Activated T-cell treated with anti-CD3 and anti-CD28 coated beads, Interleukin-2, amount 50 U/mL, for 4 hours (primary cell): ENCODE measurements at places on chromosomes 3 and 15.

DNA sequence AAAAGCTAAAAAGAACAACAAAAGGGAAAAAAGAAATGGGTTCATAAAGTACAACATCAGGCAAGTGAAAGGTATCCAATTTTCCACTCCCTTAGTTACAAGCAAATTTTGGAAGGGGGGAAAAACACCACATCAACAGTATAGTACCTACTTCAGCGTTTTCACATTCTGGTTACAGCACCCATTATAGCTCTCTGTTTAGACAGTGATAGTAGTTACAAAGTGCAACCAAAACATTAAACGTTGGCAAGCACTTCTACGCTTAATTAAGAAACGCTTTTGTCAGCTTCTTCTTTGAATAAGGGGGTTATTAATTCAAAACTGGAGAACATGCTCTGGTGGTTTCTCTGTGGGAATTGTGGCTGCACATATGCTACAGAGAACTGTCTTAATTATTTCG lies 180.2 kb downstream of the VPS13C start:
- DNase-seq, result no peak

DNA sequence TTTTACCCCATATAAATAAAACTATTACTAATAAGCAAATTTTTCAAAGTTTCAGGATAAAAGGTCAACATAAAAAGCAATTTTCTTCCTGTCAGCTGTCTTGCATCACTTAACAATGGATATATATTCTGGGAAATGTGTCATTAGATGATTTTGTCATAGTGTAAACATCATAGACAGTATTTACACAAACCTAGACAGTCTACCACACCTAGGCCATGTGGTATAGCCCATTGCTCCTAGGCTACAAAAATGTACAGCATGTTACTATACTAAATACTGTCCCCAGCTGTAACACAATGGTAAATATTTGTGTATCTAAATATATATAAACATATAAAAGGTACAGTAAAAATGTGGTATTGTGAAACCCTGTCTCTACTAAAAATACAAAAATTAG lies 156.7 kb downstream of the ANO10 start:
- DNase-seq, result no peak

DNA sequence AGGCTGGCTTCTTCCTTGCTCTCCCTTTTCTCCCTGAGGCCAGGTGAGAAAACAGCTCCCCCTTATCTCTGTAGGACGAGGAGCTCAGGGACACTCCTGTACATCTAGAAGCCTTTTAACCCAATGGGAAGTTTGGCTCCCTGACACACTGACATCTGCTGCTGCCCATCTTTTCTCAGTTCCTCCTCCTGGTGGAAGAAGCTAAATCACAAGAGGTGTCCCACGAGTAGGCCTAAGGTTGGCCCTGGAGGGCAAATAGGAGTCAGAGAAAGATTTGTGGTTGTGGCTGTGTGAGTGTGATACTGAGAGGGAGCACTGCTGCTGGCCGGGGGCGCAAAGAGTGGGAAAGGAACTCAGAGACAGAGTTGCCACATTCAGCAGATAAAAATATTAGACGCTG lies 49.5 kb downstream of the ARHGAP31 start:
- no peak for DNase-seq

DNA sequence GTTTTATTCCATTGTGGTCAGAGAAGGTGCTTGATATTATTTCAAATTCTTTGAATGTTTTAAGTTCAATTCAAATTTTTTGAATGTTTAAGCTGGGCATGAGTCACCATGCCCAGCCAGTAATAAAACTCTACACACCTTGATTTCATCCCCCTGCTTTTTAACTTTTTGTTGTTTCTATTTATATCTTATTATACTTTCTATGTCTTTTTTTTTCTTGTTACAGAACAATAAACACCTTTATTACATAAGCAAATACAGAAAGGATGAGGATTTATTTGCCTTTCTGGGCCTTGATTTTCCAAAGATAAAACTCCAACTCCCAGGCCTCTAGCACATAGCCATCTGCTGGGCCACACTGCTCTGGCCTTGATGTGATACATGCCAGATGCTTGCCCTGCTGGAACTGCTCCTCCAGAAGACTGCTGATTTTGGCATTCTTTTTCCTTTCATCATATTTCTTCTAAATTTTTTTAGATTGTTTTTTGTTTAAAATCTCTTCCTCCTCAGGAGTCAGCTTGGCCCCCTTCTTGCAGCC lies 14.0 kb downstream of the DNAH12 start:
- no peak for DNase-seq

DNA sequence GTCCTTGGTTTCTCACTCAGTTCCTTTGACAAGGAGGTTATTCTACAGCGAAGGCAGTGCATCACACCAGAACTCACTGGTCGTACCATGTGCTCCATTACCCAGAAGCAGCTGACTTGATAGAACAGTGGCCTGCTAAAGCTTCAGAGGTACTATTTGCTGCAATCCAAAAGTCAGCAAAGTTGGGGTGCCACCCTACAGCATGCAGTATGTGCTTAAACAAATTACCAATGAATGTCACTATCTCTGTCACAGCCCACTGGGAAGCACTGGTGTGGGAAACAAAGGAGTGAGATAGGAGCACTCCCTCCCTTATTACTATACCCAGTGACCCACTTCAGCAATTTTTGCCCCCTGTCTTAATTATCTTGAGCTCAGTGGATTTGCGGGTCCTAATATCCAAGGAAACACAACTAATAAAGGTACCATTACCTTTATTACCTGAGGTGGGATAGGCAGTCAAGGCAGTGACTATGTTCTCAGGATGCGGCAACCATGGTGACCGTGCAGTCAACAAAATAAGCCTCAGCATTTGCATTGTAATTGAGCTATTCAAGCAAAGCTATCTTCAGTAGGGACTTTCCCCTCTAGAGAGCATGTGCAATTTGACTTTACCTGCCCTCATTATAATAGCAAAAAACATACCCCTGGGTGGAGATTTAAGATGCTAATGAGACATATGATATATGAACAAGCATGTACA lies 199.4 kb downstream of the OCA2 start:
- no peak for DNase-seq
